Fibroblast of skin of back (primary cell): ENCODE measurements at places on chromosomes 5 and 9.
A peak's percentile ranks its signal among the peaks of the same experiment; 100 is the strongest.

DNA sequence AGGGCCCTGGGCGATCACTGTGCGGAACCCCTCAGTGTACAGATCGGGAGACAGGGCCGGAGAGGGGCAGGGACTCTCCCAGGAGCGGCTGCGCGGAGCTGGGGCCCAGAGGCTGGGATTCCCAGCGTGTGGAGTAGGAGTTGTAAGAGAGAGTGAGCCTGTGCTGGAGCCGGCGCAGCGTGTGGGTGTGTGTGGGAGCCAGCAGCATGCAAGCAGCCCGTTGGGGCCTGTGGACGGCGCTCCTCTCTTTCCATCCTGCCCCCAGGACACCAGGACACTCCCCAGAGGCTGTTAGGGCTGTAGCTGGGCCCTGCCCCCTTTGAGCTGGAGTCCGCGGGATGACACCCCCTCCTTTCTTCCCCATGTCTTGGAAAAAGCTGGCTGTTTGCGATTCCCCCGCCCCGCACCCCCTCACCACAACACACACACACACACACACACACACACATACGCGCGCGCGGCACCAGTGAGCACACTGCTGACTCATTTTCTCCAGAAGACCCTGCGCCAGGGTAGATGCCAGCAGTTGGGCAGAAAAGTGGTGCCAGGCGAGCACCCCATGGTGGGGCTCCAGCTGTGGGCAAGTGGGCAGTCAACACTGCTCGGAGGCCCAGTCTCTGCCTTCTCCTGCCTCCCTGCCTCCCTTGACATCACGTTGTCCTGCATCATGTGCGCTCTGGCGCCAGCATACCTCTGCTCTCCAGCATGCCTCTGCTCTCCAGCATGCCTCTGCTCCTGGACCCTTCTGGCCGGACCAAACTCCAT lies 1.5 kb downstream of the COL27A1 start:
- DNase-seq, result peak; percentile 82

DNA sequence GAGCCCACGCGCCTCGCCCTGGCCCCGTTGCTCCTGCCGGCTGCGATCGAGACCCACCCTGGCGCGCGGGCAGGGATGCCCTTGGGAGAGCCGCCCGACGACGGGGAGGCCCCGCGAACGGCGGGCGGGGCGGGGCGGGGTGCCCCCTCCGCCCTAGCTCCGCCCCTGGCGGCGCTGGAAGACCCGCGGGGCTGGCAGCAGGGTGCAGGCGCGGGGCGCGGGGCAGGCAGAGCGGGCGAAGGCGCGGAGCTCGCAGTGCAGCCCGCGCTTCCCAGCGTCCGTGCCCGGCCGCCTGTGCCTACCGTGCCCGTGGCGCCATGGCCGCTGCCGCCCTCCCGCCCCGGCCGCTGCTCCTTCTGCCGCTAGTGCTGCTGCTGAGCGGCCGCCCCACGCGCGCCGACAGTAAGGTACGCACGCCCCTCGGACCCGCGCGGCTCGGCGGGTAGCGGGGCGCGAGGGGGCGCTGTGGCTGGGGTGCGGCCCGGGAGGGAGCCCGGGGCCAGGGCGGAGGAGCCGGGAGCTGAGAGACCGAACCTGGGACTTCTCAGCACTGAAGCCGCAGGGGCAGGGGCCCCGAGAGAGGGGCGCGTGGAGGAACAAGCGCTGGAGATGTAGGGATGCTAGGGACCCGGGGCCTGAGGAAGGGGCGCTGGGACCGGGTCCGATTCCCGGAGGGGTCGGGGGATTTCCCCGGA lies at the start of gene OLFML2A:
TSS of gene OLFML2A (plus strand) at position 180 of the 695 bp plus-strand sequence. CDS start at position 318, 138 bp downstream.
- DNase-seq, result no peak

DNA sequence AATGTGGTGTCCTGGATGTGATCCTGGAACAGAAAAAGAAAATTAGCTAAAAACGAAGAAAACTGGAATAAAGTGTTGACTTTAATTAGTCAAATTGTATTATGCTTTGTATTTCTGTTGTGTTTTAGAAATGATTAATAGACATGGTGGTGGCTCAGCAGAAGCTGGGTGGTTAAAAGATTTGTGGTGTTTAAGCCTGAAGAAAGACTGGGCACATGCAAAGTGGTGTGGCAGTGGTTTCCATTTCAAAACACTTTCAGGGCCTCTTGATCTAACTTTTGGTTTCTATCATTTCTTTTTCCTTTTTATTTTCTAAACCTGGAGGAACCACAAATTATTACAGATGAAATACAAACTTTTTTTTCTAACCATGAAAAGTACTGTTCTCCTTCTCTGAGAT lies 44.1 kb downstream of the ADGRV1 start:
- DNase-seq, result no peak

DNA sequence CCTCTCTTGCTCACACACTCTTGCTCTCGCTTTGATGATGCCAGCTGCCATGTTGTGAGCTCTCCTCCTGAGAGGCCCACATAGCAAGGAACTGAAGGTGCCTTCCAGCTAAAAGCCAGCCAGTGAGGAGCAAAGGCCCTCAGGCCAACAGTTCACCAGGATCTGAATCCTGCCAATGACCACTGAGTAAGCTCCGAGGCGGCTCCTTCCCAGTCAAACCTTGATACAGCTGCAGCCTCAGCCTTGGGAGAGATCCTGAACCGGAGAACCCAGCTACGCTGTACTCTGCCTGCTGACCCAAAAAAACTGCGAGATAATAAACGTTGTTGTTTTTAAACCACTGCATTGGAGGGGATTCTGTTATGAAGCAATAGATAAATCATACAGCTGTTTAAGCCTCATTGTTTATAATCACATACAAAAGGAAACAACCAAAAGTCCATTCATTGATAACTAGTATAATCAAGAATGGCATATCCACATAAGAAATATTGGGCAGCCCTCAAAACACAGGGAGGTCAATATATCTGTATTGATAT lies 49.0 kb upstream of the IFNK start:
- no peak for DNase-seq

GRCh38 chr9:89642789-89643188 lies 38.0 kb downstream of the GADD45G start:
- no peak for DNase-seq

GRCh38 chr5:79255786-79256557 lies 20.0 kb downstream of the JMY start:
- peak; percentile 52 for DNase-seq
